ENCODE measurements at places on chromosomes 1 and 21.

DNA sequence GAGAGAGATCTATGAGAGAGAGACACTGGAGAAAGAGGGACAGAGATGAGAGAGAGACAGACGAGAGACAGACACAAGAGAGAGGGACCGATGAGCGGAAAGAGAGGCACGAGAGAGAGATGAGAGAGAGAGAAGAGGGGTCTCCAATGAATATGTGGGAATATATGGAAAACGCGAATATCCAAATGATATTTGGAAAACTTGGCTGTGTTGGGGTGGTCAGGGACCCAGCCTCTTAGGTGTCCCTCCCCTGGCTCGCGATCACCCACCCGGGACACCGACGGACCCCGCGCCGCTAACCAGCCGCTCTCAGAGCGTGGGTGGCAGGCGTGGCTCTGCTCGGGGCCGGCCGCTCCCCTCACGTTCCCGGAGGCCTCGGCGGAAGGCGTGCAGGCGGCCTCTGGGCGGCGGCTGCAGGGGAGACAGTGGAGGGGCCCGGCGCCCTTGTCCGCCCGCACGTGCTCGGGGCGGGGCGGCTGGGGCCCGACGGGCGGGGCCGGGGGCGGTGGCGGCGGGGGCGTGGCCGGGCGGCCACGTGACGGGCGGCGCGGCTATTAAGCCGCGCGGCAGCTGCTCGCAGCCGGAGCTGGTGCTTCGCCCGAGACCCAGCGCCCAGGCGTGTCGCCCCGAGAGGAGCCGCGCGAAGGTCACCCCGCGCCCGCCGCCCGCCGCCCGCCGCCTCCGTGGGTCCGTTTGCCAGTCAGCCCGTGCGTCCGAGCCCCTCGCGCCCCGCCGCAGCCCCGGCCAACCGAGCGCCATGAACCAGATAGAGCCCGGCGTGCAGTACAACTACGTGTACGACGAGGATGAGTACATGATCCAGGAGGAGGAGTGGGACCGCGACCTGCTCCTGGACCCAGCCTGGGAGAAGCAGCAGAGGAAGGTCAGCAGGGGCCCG is at the start of gene ACTN2:
TSS of gene ACTN2 (plus strand) at position 583 of the 898 bp plus-strand sequence. CDS start at position 758, 175 bp downstream.
- no peak within 1 kb of the TSS for H3K27ac ChIP-seq
- H3K4me1 ChIP-seq: peaks cover 11% of the 10 kb centered on the region
- H3K27me3 ChIP-seq: peaks cover 46% of the 10 kb centered on the region
- DNase-seq: peak; percentile 60
- no peaks in the 10 kb centered on the region for H3K36me3 ChIP-seq

DNA sequence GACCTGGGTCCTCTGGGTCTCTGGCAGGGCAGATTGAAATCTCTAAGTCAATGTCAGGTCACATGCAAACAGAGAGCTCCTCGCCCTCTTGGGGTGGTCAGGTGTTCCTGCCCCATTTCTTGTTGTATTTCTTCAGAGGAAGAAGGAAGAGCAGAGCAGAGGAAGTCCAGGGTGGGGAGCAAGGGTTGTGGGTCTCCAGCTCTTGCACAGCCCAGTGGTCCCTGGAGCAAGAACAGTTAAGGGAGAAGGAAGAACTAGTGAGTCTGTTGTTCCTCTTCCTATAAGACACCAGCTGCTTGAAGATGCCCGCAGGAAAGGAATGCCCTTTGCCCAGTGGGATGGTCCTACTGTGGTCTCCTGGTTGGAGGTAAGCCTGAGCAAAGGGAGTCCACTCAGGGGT is 26.3 kb downstream of the MYOG start:
- no peaks in the 10 kb centered on the region for H3K27me3 ChIP-seq
- peaks cover 21% of the 10 kb centered on the region for H3K4me1 ChIP-seq
- peaks cover 22% of the 10 kb centered on the region for H3K36me3 ChIP-seq
- H3K27ac ChIP-seq: no peak overlapping the region
- DNase-seq: no peak

DNA sequence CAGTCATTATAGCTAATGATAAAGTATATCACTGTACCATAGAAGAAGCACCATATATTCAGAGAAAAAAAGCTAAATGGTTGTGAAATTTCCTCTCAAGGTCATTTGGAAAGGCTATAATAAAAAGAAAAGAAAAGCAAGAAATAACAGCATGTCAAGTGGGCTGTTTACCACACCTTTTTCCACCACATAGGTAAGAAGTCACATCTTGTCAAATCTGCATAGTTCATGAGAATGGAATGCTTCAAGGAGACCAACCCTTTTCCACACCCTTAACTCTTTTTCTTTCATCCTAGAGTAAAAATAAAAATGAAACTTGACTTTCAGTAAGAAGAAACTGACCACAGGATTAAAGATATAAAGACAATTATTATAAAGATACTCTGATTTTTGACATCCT is 91.2 kb downstream of the ATP6V1G3 start:
- no peaks in the 10 kb centered on the region for H3K36me3 ChIP-seq
- no peak overlapping the region for H3K4me3 ChIP-seq
- peak overlapping the region; percentile 6 for H3K27ac ChIP-seq
- peaks cover 20% of the 10 kb centered on the region for H3K4me1 ChIP-seq
- H3K27me3 ChIP-seq: no peaks in the 10 kb centered on the region
- no peak for DNase-seq

GRCh38 chr1:230408971-230409370 is 17.2 kb downstream of the PGBD5 start:
- peaks cover 5% of the 10 kb centered on the region for H3K4me1 ChIP-seq
- no peak for DNase-seq

DNA sequence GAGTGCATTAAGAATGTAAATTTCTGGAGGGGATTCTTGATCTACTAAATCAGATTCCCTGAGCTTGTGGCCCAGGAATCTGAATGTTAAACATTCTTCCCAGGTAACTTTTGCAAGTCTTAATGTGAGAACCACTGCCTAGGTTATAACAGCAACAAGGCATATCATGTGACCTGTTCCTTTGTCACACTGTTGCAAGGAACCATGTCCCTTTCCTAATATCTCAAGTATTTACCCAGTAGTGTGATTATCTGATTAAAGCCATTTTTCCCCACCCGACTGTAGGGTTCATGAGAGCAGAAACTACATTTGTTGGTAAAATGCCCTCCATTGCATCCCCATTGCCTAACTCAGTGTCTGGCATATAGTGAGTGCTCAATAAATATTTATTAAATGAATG is 112.9 kb upstream of the ATP1A1 start:
- no peaks in the 10 kb centered on the region for H3K36me3 ChIP-seq
- H3K4me3 ChIP-seq: no peak overlapping the region
- no peak overlapping the region for H3K27ac ChIP-seq
- no peaks in the 10 kb centered on the region for H3K27me3 ChIP-seq
- H3K4me1 ChIP-seq: peaks cover 7% of the 10 kb centered on the region
- no peak for DNase-seq

- DNase-seq: no peak
- no peaks in the 10 kb centered on the region for H3K27me3 ChIP-seq
- no peaks in the 10 kb centered on the region for H3K36me3 ChIP-seq
- no peak overlapping the region for H3K4me3 ChIP-seq
- H3K4me1 ChIP-seq: peaks cover 23% of the 10 kb centered on the region
These were observed 51.8 kb upstream of the CXADR start for GRCh38 chr21:17461014-17461413.

DNA sequence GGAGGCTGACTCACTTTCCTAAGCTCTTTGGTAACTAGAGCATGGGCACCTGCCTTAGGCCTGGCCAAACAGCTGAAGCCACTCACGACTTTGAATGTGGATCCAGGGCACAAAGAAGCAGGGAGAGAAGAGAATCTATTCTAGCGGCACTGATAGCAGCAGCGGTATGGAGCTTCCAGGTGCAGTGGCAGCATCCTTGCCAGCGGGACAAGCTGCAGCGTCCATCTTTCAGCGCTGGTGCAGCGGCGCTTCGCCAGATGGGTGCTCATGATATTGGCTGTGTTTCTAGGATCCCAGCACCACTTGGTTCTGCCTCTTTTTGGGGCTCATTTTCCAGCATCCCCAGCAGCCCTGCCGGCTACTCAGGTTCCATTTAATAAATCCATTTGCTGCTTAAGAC is 184.2 kb downstream of the SLC44A5 start:
- no peak for DNase-seq
- H3K27ac ChIP-seq: no peak overlapping the region
- peaks cover 3% of the 10 kb centered on the region for H3K4me1 ChIP-seq
- H3K4me3 ChIP-seq: no peak overlapping the region
- no peaks in the 10 kb centered on the region for H3K27me3 ChIP-seq

DNA sequence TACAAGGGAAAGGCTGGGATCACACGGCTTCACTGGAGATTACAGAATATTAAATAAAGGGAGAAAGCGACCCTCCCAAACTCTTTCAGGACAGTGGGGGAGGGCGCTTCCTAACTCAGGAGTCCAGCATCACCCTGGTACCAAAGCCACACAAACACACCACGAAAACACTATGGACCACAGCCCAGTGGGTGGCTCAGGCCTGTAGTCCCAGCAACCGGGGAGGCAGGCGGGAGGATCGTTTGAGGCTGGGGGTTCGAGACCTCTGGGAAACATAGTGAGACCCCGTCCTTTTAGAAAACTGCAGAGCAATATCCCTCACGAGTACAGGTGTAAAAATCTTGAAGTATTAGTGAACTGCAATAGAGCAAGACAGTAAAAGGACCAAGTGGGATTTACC is 16.0 kb downstream of the TRIM11 start:
- peaks cover 3% of the 10 kb centered on the region for H3K36me3 ChIP-seq
- H3K4me1 ChIP-seq: peaks cover 5% of the 10 kb centered on the region
- H3K4me3 ChIP-seq: no peak overlapping the region
- H3K27ac ChIP-seq: no peak overlapping the region
- H3K27me3 ChIP-seq: no peaks in the 10 kb centered on the region
- no peak for DNase-seq

- no peak overlapping the region for H3K27ac ChIP-seq
- no peaks in the 10 kb centered on the region for H3K27me3 ChIP-seq
- no peaks in the 10 kb centered on the region for H3K36me3 ChIP-seq
- no peak for DNase-seq
- H3K4me3 ChIP-seq: no peak overlapping the region
These were observed 156.0 kb upstream of the JUN start for GRCh38 chr1:58939666-58940370.

DNA sequence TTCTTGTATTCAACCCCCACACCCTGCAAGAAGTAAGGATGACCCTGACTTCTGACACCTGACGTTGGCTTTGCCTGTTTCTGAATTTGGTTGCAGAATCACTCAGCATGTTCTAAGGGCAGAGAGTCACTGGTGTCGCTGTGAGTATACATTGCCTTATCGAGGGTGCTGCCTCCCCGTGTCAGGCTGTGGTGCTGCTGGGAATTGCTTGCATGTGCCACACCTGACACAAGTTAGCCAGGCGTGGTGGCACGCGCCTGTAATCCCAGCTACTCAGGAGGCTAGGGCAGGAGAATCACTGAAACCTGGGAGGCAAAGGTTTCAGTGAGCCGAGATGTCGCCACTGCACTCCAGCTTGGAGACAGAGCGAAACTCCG is 45.9 kb downstream of the WDR4 start:
- DNase-seq: peak; percentile 31
- H3K27me3 ChIP-seq: peaks cover 24% of the 10 kb centered on the region
- no peaks in the 10 kb centered on the region for H3K36me3 ChIP-seq
- no peak overlapping the region for H3K27ac ChIP-seq

GRCh38 chr1:228370439-228370940 is 36.1 kb downstream of the TRIM11 start:
- H3K4me3 ChIP-seq: no peak overlapping the region
- no peaks in the 10 kb centered on the region for H3K27me3 ChIP-seq
- H3K36me3 ChIP-seq: no peaks in the 10 kb centered on the region

- no peak overlapping the region for H3K27ac ChIP-seq
- H3K36me3 ChIP-seq: no peaks in the 10 kb centered on the region
- no peak for DNase-seq
- H3K27me3 ChIP-seq: no peaks in the 10 kb centered on the region
- H3K4me3 ChIP-seq: no peak overlapping the region
These were observed 29.0 kb downstream of the ETS2 start for GRCh38 chr21:38834725-38835124.

DNA sequence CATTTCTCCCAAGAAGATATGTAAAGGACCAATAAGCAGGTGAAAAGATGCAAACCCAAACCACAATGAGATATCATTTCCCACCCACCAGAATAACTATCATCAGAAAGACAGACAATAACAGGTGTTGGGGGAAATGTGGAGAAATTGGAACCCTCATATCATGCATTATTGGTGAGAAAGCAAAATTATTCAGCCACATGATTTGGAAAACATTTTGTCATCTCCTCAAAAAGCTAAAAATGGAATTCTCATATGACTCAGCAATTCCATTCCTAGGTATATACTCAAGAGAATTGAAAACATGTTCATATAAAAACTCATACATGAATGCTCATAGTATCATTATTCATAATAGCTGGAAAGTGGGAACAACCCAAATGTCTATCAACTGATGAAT is 25.1 kb upstream of the RNF186 start:
- peaks cover 20% of the 10 kb centered on the region for H3K27me3 ChIP-seq
- peaks cover 7% of the 10 kb centered on the region for H3K4me1 ChIP-seq
- DNase-seq: no peak
- no peak overlapping the region for H3K27ac ChIP-seq
- H3K4me3 ChIP-seq: no peak overlapping the region

DNA sequence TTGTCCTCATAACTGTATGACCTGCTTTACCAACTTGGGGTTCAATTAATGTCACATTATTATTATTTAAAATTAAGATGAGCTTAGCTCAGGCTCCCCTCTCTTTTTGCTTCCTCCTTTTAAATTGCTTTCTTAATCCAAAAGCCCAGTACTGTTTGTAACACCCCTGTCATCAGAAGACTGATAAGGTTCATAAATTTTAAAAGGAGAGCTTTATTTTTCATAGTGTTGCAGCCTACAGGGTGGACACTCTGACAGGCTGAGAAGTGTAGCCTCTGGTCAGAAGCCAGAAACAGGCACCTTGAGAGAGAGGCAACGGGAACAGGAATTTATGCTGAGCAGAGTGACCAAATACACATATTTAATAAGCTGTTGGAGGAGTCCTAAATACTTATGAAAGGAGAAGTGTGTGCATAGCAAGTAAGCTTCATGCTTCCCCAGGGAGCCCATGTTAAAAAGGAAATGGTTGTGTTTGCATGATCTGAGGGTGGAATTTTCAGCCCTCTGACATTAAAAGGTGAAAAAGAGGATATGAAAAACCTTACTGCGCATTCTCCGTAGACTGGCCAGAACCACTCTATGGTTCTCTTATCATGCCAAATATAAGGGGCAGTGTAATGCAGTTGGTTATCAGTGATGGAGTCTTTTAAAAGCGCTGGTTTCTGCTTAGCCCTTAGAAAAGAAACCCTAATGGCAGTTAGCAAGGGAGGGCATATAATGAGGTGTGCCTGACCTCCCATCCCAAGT is 30.5 kb upstream of the FGGY start:
- H3K4me3 ChIP-seq: no peak overlapping the region
- H3K27ac ChIP-seq: no peak overlapping the region
- H3K36me3 ChIP-seq: peaks cover 5% of the 10 kb centered on the region
- no peak for DNase-seq
